ENCODE measurements at places on chromosomes 3 and 15. TPM values are rescaled to one million over a fixed set of nuclear protein-coding genes. Genes with fewer than 3 reads are reported as not detected.

DNA sequence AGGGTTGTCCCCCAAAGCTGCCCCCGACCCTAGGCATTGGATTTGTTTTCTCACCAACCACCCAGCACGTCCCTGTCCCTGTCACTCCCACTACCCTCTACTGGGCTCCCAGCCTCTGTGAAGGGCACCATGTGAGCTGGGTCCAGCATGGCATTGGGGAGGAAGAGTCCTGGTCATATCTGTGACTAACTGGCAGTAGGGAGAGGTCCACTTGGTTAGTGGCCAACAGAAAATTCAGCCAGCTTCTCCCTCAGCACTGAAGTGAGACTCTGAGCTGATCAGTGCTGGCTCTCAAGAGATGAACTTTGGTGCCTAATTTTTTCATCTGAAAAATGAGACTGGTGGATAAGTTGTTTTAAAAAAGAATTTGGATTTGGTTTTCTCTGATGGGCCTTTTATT, 11.3 kb upstream of the KIF23 start:
- DNase-seq: no peak

GRCh38 chr15:66178531-66178910, 75.0 kb downstream of the MEGF11 start:
- no peak for DNase-seq

- DNase-seq: no peak
Observed at GRCh38 chr15:74449643-74450205, 11.2 kb downstream of the UBL7 start.

GRCh38 chr3:53495520-53496391, 1.3 kb downstream of the CACNA1D start:
- DNase-seq: no peak

GRCh38 chr3:49702672-49703071, 13.3 kb downstream of the RNF123 start:
- no peak for DNase-seq

- peak; percentile 11 for DNase-seq
Observed at GRCh38 chr3:171615686-171616085, 155.5 kb upstream of the TNIK start.

DNA sequence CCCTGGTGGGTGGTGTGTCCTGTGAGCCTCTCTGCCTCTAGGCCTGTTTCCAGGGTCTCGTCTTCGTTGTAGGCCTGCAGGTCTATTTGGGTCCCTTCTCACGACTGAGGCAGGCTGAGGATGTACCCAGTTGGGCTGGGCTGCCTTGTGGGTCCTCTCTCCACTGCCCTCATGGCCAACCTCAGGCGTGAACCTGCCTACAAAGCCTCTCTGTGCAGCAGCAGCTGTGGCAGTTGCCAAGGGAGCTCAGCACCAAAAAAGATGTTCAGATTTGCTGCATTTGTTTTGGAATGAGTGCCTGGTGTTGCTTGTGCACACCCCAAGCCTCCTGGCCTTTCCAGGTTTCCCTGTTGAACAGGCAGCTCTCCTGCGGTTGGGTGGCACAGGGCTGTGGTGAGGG, 13.4 kb downstream of the KLF13 start:
- DNase-seq: no peak

MCF2L2 gene
- 0.64 TPM for total RNA-seq

PLD1 gene
- 19.4 TPM for total RNA-seq

TMEM266 gene
- total RNA-seq: not detected

TRAT1 gene
- not detected for total RNA-seq

MRAS gene
- 46.4 TPM for total RNA-seq

All from fibroblast of villous mesenchyme (primary cell).